ENCODE measurements at places on chromosomes 1 and 21.

- no peak for DNase-seq
These were observed 4.6 kb upstream of the ETS2 start for GRCh38 chr21:38800924-38801744.

DNA sequence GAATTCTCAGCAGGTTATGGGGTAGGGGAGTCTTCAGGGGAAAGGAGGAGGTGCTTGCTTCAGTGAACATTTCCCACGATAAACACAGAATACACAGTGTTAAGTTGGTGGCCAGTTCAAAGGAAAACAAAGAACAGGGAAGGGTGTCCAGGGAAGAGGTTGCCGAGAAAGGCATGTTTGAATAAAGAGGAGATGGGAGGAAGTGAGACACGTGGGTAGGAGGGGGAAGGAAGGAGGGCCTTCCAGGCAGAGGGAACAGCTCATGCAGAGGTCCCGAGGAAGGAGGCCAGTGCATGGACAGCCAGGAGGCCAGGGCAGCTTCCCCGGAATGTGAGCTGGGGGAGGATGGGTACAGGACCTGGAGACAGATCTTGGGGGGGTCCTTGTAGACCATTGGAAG is 130.3 kb upstream of the TMEM51 start:
- DNase-seq = no peak

- DNase-seq = no peak
These were observed 69.8 kb downstream of the LRIG2 start for GRCh38 chr1:113142791-113143190.

DNA sequence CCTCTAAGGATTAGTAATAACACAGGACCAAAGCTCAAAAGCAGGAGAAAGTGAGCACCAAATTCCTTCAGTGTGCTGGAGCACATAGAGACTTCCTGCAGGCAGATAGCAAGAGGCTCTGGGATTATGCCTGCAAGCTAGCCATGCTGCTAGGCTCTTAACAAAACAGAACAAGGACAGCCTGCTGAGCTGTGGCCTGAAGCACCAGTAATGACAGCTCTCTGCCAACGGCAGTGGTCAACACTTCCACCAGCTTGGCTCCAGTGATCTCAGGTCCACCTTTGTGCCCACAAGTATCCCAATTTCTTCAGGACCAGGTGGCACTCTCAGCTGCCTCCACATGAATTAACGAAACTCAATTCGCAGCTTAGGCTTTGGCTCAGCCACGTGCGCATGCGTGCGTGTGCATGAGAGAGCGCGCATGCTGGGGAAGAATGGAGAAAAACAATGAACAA is 64.2 kb downstream of the SLC45A1 start:
- DNase-seq = no peak

- no peak for DNase-seq
These were observed 202.4 kb upstream of the UBE2U start for GRCh38 chr1:64001038-64001437.

GRCh38 chr1:182586380-182586779 is 2.7 kb downstream of the RNASEL start:
- DNase-seq = no peak

GRCh38 chr1:77459881-77460280 is 178.1 kb downstream of the AK5 start:
- no peak for DNase-seq

- no peak for DNase-seq
These were observed 12.2 kb downstream of the SLC45A3 start for GRCh38 chr1:205667909-205668643.

GRCh38 chr1:6688757-6689156 is 12.9 kb downstream of the DNAJC11 start:
- no peak for DNase-seq

- no peak for DNase-seq
These were observed 12.0 kb upstream of the S100A2 start for GRCh38 chr1:153577624-153578051.

GRCh38 chr1:168348146-168348709 is 67.6 kb downstream of the TBX19 start:
- no peak for DNase-seq

DNA sequence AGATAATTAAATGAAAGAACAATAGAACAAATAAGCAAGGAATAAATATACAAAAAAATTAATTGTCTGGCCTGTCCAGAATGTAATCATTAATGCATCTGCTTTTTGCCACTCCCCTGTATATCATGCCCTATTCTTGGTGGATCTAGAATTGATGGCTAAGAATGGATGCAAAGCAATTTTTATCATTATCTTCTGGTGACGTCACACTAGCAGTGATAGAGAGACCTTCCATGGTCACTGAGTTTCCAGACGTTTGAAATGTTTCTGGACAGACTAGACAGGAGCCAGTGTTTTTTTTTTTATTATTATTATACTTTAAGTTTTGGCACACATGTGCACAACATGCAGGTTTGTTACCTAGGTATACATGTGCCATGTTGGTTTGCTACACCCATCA is 563.0 kb downstream of the NEGR1 start:
- DNase-seq = no peak

DNA sequence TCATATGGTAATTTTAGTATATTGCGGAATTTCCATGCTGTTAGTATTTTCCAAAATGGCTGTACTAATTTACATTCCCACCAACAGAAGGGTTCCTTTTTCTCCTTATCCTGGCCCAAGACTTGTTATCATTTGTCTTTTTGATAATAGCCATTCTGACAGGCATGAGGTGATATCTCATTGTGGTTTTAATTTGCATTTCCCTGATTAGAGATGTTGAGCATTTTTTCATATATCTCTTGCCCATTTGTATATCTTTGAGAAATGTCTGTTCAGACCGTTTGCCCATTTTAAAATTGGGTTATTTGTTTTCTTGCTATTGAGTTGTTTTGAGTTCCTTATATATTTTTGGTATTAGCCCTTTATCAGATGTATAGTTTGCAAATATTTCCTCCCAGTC is 14.0 kb downstream of the CAPZA1 start:
- no peak for DNase-seq

GRCh38 chr1:200654660-200655059 is 15.0 kb downstream of the DDX59 start:
- DNase-seq = no peak

DNA sequence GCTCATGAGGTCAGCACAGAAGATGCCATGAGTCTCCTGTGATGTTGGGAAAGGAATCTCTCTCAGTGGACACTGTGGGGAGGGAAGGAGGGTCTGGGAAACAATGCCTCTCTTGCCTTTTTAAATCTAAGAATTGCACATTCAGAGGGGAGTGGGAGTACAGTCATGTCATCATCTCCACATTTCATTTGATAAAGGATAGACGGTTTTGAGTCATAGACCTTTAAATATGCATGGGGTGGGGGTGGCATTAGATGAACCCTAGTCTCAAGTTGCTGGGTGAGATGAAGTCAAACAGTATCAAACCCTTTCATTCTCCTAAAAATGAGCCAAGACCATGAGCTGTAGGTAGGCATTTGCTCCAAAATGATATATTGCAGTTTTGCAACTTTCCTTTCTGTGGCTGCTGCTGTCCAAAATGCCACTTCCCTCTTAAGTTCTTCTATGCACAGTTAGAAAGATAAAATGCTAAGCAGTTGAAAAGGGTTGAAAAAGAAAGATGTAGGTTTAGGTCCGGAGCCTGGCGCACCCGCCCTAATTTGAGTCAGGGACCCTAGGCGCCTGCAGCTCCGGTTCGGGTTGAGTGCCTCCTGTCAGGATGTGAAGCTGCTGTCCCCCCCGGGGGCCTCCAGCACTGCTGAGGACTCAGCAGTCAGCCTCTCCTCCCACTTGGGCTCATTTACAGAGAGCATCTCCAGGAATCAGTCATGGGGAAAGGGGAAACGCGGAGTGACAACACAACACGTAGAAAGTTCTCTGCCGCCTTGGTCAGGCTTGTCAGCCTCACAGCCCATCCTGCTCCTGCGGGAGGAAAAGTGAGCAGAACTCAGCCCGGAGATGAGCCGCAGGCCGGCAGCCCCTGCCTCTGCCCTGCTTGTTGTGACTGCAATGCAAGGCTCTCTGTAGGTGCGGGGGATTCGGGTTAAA is 479.3 kb upstream of the RUNX1 start:
- no peak for DNase-seq

DNA sequence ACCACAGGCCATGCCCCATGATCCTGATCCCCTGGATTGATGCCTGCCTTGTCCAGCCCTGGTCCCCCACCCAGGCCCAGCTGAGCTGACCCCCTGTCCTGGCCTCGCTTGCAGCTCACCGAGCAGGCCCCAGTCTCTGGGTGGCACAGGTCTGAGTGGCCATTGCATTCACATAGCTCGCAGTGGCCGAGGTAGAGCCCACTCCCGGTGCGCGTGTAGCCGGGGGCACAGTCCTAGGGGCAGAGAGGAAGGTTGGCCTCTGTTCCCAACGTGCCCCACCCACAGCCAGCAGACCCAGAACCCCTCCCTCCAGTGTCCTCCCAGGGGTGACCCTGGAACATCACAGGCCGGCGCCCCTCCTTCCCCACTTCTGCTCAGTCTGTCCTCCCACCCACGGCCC is 51.9 kb downstream of the LDLRAD2 start:
- DNase-seq = no peak

DNA sequence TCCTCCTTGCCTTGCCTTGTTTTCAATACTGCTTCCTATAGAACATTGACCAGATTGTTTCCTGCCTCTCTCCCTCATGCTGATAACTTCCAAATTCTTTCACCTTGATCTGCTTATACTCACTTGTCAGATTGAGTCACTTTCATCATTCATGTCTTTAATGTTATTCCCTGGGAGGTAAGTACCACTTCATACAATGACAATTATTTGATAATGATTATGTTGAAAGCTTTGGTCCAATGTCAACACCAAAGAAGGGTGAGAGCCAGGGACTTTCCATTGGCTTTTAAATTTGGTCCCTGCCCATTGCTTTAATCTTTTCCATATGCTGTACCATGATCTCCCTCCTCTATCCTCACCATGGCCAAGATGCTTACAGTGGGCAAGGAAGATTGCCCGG is 137.4 kb downstream of the SYT2 start:
- DNase-seq = peak; percentile 2

- DNase-seq = no peak
These were observed 27.2 kb downstream of the MYOG start for GRCh38 chr1:203058676-203058935.

- DNase-seq = peak; percentile 27
These were observed 2.1 kb upstream of the PRRX1 start for GRCh38 chr1:170661646-170662411.

- no peak for DNase-seq
These were observed 34.4 kb downstream of the CAPZB start for GRCh38 chr1:19450811-19451515.

DNA sequence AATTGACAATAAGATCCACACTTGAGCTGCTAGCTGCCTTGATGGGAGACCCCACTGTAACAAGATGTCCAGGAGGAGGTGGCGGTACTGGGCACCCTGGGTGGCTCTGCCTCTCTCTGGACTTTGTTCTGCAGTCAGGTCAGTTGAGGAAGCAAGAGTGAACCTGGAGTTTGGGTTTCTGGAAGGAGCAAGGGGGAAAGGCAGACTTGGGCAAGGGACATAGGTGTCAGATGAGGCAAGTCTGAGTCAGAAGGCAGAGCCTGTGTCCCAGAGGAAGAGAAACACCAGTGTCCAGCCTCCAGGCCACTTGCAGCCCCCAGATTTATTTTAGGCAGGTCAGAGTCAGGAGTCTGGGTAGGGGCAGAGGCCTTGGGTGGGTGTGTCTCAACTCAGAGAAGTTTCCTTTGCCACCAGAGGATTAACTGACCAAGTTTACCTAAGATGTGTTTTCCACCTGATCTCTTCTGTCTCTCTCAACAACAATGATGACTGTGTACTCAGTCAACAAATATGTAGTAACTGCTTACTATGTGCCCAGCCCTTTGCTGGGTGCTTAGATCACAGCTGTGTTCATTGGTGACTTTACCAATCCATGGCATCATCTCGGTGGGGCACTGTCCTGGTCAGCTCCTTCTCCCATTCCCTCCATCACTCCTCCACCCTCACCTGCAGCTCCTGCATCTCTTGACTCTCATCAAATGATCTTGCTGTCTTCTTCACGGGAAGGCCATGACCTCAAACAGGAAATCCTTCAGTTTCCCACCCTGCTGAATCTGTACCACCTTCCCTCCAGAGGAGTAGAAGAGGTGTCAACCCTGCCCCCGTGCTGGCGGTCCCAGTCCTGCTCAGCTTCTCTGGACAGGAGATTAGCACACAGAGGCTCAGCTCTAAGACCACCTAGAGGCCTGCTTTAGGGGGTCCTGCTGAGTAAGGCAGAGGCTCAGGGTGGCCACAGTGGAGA is 36.6 kb downstream of the ELF3 start:
- DNase-seq = no peak

DNA sequence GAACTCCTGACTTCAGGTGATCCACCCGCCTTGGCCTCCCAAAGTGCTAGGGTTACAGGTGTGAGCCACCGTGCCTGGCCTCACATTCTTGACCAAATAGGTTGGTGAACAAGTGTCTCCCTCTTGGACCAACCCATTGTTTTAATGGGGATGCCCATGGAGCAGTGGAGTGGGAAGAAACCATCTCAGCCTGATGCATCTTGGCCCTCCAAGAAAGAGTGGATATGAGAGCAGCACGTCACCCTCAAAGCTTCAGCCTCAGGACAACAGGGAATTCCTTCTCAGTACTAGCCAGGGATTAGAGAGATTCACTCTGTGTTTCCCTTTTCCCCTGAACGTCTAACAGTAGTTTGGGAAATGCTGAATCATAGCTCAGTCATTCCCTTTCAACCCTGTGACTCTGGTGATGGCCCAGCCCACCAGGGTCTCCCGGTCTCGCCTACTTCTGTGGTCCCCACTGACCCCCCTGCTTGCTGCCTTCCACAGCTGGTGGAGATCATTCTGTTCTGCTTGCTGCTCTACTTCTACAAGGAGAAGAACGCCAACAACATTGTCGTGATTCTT is 37.4 kb downstream of the NIPAL3 start:
- no peak for DNase-seq

- DNase-seq = peak; percentile 32
These were observed 3.2 kb downstream of the MYBPH start for GRCh38 chr1:203172184-203173010.

GRCh38 chr1:151729157-151729965 is 8.0 kb downstream of the RIIAD1 start:
- DNase-seq = no peak
